Prostate gland (tissue), 2 donors: ENCODE measurements at places on chromosomes 6 and 20. TPM values are rescaled to one million over a fixed set of nuclear protein-coding genes. Genes with fewer than 3 reads are reported as not detected.

DNA sequence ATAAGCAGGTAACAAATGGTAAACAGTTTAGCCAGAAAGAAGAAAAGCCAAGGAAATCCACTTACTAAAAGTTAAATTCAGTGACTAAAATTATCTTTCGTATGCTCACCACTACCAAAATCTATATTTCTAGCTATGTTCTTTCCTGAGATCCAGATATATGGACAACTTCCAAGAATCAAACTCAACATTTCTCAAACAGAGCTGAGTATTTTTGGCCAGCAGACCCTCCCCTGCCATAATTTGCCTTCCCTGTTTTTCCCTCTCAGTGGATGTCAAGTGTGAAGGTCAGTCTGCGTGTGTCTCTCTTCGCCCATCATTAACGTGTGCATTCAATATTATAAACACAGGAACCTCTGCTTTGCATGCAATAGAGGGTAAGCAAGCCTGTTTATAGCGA, 42.0 kb downstream of the PRKN start:
- DNase-seq, result no peak

- DNase-seq, result no peak
Measured at GRCh38 chr6:157613011-157613522, 210.0 kb upstream of the SNX9 start.

- DNase-seq, result no peak
Measured at GRCh38 chr20:49398401-49399144, 83.9 kb downstream of the KCNB1 start.

DNA sequence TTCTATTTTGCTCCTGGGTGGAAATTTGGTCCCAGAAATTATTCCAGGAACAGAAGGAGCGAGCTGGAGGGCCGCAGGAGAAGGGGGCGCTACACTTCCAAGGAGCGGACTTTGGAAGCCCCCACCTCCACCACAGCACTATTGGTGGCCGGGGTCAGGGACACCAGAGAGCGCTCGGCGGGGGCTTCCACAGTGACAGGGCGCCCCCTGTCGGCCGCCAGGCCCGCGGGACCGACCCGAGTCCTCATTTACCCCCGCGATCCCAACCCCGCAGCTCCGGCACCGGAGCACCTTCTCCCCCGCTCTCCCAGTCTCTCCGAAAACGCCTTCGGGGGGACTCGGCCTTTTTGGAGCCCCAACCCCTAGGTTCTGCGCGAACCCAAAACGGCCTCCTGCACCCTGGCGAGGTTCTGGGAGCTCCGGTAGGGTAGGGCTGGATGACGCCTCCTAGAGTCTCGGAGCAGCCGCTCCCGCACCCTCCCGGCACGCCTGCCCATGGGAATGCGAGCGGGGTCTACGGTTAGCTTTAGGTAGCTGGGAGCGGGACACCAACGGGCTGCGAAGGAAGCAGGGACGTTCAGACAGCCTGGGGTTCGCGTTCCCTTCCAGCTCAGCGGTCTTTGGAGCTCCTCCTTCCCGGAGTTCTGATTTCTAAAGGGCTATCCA, 2.4 kb upstream of the FOXA2 start:
- DNase-seq, result peak; percentile 41

DNA sequence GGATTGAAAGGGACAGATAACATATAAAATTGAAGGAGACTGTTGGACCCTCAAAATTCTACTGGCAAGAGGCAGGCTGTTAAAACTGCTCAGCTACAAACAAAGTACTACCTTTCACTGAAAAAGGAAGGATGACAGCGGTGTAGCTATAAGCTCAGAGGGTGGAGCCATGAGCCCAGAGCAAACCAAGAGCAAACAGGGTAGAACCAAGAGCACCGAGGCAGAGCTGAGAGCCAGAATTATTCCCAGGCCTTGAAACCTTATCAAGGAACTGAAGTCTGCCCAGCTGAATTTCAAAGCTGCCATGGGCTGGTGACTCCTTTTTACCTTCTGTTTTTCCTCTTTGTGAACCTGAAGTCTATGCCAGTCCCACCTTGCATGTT, 74.7 kb upstream of the SLC4A11 start:
- DNase-seq, result peak; percentile 41

GRCh38 chr6:33202799-33203198, 1.7 kb upstream of the HSD17B8 start:
- DNase-seq, result no peak

The BPIFB1 gene
- total RNA-seq, result not detected

The DLK2 gene
- total RNA-seq, result 46.1 TPM

The PTGIS gene
- total RNA-seq, result 12.9 TPM

The STX11 gene
- 1.4 TPM for total RNA-seq

The NNAT gene
- 4.3 TPM for total RNA-seq
